T-helper 22 cell (primary cell): ENCODE measurements at places on chromosomes 7 and 10.

- no peak for DNase-seq
These were observed 94.6 kb upstream of the SMNDC1 start for GRCh38 chr10:110399106-110399964.

- DNase-seq, result no peak
These were observed 29.6 kb upstream of the ICA1 start for GRCh38 chr7:8291397-8292141.

DNA sequence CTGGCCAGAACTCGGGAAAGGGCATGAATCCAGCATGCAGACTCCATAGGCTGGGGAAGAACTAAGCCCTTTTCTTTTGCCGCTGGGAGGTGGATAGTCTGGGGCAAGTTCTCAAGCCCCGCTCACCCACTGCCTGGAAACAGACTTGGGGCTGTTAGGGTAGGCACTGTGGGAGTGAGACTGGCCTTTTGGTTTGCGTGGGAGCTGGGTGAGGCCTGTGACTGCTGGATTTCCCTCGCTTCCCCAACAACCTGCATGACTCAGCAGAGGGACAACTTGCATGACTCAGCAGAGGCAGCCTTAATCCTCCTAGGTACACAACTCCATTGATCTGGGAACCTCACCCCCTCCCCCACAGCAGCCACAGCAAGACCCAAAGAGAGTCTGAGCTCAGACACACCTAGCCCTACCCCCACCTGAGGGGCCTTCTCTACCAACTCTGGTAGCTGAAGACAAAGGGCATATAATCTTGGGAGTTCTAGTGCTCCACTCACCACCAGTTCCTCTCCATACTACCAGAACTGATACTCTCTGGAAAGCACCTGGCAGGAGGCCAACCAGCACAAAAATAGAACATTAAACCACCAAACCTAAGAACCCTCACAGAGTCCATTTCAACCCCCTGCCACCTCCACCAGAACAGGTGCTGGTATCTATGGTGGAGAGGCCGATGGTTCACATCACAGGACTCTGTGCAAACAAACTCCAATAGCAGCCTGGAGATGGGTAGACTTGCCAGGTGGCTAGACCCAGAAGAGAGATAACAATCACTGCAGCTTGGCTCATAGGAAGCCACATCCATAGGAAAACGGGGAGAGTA, 81.4 kb upstream of the LAMB4 start:
- no peak for DNase-seq

GRCh38 chr7:138798836-138799235, 840 bp upstream of the ATP6V0A4 start:
- no peak for DNase-seq

GRCh38 chr7:70152313-70152712, 554.0 kb downstream of the AUTS2 start:
- no peak for DNase-seq

GRCh38 chr7:121546632-121547543, 150.8 kb upstream of the FAM3C start:
- no peak for DNase-seq

DNA sequence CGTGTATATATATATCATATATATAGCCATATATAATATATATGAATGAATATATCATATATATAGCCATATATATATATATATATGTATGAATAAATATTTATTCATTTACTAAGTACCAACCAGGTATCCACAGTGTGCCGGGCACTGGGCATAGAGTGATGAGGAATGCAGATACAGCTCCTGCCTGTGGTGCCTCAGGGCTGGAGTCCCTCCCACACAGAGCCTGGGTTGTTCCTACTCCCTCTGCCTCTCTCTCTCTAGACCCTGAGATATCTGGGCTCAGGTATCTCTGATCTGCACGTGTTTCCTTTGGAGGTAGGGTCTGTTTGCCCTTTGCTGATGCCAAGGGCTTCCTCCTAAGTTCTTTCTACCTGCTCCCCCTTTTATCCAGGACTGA, 1.4 kb upstream of the PLPP4 start:
- no peak for DNase-seq

- no peak for DNase-seq
These were observed 9.8 kb downstream of the LRMDA start for GRCh38 chr10:75441196-75441595.

DNA sequence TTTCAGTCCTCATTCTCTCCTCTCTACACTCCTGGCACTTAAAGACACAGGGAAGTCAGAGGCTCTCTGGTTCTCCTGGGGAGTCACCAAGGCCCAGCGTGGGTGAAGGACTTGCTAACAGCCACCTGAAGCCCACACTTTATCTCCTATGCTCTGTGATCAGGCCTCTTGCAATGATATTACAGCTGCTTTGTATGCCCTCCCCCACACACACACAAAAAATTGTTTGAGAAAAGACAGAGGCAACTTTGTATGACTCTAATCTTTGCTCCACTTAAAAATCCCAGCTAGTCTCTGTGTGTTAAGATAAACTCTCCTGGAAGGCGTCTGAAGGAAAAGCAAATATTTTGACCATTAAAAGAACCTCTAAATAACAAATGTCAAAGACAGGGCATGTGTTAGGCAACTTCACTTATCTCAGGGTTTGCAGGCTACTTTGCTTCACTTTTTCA, 507.2 kb downstream of the TNS3 start:
- DNase-seq, result no peak

GRCh38 chr10:18406136-18406535, 245.3 kb downstream of the NSUN6 start:
- DNase-seq, result no peak

DNA sequence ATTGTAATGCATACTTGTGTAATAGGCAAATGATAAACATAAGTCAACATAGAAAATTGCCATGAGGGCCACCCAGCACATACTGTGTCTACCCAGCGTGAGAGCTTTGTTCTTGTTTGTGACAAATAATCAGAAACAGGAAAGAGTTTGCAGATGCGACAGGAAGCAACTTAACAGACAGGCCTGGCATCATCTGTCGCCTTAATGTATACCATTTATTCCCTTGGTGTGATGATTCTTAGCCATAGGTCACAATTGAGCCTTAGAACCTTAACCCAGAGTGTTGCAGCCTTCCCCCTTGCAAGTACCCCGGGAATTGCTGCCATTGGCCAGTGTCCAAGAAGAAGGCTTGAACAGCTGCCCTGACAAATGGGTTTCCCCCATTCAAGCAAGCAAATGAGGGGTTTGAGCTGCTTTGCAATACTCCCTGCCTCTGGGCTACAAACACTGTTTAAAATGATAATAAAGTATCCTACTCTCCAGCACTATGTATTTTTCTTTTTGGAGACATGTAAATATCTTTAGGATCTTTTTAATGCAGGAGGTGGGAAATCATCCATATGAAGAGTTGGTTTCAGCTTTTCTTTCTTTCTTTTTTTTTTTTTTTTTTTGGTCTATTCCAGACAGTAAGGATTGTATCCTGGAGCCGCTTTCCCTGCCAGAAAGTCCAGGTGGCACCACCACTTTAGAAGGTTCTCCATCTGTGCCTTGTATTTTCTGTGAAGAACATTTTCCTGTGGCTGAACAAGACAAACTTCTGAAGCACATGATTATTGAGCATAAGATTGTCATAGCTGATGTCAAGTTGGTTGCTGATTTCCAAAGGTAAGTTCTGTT, 80.0 kb downstream of the ZNF277 start:
- DNase-seq, result no peak

DNA sequence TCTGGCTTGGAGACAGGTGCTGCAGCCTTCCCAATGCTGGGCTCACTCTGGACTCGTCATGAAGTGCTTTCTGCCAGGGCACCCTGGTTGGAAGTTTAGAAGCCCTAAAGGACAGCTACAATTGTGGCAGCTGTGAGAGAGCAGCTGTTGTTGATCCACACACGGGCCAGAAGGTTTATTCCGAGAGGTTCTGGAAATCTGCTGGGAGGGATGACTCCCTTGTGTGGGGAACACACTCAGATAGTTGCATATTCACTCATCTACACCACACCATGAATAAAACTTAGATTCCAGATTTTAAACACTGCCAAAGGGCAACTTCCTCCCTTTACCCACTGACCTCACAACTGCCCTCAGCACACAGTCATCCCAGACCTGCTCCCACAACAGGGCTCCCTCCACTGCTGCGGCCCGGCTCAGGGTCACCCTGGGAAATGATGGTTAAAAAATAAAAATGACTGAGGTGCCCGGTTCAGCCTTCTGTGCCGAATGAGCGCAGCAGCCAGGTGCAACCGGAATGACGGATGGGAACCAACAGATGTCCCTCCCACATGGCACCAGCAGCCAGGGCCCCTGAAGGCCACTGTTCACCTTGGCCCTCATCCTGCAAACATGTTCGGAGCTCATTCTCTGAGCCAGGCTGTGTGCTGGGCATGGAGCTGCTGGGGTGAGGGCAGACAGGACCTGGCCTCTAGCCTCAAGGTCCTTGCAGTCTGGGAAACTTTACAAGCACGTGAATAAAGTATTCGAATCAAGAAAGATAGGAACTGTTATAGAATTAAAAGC, 40.2 kb downstream of the ASB13 start:
- no peak for DNase-seq

GRCh38 chr10:26213157-26213800, 3.3 kb upstream of the GAD2 start:
- no peak for DNase-seq

DNA sequence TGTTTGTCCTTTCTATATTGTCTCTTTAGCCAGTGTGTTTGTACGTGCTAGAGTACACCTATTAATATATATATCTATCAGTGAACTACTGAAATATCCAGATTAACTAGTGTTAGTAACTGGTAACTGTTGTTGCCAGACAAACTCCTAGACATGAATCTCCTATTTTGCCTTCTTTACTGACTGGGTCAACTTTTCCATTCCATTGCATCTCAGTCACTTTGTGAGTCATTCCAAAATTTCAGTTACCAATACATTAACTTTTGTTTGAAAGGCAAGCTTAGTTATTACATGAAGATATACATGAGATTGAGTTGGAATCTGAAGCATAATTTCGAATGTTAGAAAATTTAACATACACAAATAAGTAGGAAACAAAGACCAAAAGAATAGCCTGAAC, 51.4 kb downstream of the BTAF1 start:
- DNase-seq, result no peak

DNA sequence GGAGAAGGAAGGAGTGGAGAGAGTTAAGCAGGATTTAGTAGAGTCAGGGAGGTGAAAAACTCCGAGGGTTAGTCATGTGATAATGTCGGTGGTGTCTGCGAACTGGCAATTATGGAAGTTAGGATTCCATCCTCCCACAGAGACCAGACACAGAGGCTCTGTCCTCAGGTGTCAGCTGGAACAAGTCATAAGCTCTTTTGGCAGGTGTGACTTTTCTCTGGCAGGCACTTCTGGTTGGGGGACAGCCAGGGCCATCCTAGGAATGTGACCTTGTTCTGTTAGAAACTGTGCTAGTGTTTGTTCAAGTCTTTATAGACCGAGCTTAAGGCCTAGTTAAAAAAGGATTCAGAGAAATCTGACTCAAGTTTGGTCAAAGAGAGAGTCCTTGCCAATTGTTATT, 371.0 kb downstream of the DPP6 start:
- no peak for DNase-seq

DNA sequence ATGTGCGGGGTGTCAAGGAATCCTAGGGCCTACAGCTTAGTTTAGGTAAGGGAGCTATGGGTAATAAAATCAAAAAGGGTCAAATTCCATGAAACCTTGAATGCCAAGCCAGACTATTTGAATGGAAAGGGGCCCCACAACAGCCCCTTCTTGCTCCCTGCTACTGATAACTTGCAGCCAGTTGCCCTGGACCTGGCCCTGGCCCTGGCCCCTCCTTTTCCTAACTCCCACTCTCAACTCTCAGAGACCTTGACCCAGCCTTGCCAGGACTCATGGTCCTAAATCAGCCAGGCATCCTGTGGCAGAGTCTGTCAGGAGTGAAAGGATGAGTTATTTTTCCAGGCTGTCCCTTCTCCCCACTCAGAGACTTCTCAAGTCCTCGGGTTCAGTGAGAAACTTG, 5.9 kb downstream of the KCNIP2 start:
- no peak for DNase-seq

GRCh38 chr10:77526868-77527617, 110.6 kb downstream of the KCNMA1 start:
- no peak for DNase-seq

DNA sequence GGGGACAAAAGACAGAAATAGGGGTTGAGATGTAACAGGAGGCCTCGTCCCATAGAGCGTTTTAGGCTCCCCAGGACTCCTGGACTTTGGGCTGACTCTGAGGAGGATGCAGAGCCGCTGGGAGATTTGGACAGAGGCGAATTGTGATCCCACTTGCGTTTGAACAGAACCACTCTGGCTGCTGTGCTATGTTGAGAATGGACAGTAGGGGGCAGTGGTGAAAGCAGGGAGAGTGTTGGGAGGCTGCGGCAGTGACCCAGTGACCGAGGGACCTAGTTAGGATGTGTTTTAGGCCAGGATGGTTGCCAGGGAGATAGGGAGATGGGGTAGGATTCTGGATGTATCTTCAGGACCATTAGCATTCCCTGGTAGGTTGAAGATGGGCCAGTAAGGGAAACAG, 271.6 kb downstream of the CCDC3 start:
- DNase-seq, result no peak

DNA sequence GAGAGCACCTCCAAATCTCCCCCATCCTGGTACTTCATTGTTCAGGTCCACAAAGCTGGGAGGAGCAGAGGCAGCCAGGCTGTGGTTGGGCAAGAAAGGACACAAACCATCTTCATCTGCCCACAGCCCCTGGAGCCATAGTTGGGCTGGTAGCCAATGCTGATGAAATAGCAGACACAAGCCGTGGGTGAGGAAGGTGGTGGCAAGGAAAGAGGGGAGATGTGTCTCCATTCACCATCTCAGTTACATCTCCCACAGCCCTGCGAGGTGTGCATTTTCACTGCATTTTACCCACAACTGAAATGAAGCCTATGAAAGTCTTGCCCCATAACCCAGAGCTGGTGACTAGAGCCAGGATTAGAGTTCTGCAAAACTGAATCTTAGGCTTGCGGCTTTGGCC, 35.0 kb downstream of the PIK3AP1 start:
- DNase-seq, result no peak

- DNase-seq, result no peak
These were observed 42.0 kb downstream of the CDH23 start for GRCh38 chr10:71438761-71439160.

- no peak for DNase-seq
These were observed 140.7 kb downstream of the SND1 start for GRCh38 chr7:127792528-127793342.

DNA sequence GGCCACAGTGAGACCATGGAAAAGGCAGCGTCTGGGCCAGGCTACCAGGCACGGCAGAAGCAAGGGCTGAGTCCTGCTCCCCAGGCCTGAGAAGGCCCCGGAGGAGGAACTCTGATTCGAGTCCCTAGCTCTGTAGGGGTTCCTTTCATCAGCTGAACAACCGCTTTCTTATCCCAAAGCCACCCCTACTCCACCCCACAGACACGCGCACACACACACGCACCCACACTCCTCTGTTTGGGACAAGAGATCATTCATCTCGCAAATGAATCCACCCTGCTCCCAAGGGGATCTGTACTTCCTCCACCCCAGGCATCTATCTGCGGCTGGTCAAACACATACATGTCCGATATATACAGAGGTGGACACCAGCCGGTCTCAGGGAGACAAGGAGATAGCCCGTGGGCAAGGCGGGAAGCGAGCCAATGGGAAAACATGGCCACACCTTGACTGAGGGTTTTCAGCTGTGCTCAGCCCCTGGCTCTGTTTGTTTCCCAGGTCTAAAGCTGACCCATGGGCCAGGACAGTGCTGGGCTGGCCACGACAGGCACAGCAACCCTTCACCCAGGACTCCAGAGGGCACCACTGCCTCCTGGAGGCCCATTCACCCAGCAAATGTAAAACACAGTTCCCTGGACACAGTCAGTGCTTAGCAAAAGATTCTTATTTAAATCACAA, 7.3 kb downstream of the ZCCHC24 start:
- DNase-seq, result no peak

GRCh38 chr7:155355176-155355575, 57.5 kb downstream of the INSIG1 start:
- DNase-seq, result no peak

GRCh38 chr10:104028823-104029520, 56.7 kb downstream of the COL17A1 start:
- no peak for DNase-seq
